ENCODE measurements at places on chromosomes 12 and 14. TPM values are rescaled to one million over a fixed set of nuclear protein-coding genes. Genes with fewer than 3 reads are reported as not detected.

The ASB2 gene
- total RNA-seq: 1.8 TPM

The CCDC91 gene
- total RNA-seq: 40.8 TPM

DNA sequence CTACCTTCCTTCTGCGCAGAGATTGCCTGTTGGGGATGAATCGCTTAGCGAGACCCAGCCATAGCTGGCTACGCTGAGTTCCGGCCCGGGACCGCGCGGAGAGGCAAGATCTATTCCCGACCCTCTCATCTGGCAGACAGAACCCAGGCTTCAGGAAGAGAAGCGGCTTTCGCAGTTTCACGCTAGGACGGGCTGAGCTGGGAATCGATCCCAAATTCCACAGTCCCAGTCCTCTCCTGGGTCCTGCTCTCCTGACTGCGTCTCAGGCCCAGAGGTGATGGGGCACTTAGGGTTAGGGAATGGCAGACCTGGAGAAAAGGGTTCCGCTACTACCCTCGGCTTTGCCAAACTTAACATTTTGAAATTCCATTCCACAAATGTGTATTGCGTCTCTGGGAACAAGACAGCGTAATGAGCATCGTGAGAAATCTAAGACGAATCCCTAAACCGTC lies 2.8 kb downstream of the PTPN21 start:
- DNase-seq: peak; percentile 19

The MYRFL gene
- 0.09 TPM for total RNA-seq

The ACSS3 gene
- 7.0 TPM for total RNA-seq

DNA sequence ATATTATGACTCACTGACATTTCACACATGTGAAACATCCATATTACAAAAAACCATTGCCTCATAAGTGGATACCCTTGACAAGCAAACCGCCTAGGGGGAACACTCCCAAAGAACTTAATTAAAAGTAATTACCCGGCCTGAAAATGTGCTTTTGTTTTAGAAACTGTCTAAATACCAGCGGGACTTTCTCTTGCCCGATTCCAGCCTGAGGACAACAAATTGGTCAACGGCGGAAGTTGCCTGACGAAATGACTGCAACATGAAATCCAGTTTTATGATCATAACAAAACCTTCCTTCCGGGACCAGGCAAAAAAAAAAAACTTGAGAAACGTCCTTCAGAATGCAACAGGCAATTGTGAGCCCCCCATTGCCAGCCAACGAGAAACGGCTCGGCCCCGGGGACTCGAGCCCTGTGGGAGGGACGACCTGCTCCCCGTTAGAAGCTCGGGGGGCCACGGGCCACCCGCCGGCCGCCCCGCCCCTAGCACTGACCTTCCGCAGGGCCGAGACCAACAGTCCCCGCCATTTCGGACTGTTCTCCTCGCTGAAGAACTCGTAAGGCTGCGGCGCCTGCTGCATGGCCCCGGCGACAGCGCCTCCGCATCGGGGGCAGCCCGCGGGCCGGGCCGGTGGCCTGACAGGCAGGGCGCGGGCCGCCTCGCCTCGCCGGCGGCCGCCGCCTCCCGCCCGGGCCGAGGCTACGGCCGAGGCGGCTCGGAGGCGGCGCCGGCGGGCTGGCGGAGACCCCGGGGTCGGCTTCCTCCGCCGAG lies 490 bp downstream of the SOS2 start:
- DNase-seq: peak; percentile 56

DNA sequence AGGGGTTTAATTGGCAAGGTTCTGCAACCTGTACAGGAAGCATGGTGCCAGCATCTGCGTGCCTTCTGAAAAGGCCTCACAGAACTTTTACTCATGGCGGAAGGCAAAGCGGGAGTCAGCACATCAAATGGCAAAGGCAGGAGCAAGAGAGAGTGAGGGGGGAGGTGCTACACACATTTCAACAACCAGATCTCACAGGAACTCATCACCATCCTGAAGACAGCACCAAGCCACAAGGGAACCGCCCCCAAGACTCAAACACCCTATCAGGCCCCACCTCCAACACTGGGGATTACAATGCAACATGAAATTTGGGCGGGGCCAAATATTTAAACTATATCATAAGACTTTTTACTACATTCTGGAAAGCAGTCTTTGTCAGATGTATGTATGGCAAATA lies 38.0 kb upstream of the FKBP4 start:
- no peak for DNase-seq

- peak; percentile 95 for DNase-seq
Observed at GRCh38 chr14:69191340-69192111, at the start of gene EXD2. EXD2 (plus strand) TSS chr14:69191498; CDS start chr14:69209471, 17,973 bp downstream.

DNA sequence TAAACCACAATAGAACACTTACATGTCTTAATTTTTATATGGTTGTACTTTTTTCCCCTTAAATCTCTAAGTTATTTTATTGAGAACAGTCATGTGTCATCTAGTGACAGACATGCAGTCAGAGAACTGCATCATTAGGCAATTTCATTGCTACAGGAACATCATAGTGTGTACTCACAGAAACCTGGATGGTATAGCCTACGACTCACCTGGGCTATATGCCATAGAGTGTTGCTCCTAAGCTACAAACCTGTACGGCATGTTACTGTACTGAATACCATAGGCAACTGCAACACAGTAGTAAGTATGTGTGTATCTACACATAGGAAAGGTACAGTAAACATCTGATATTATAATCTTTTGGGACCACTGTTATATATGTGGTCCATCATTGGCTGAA lies 557.6 kb downstream of the PRKD1 start:
- DNase-seq: no peak

DNA sequence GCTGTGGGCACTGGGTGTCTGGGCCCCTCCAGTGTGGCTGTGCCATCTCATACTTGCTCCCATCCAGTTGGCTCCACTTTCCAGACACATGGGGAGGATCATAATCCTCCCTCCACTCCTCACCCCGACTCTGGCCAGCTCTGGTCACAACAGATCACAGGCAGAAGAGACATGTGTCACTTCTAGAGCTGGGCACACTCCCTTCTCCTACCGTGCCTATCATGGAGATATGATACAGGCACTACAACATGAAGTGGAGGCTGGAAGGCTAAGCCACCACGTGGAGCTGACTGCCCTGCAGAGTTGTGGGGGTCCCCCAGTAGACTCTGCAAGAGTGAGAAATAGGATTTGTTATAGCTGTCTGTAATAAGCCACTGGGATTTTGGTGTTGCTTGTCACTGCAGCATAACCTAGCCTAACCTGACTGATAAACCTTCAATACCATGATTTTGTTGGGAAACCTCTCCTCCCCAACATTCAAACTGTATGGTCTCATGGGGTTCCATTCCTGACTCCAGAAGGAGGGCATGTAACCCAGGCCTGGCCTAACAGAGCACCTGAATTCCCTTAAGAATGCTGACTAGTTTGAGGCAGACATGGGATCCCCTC lies 20.0 kb downstream of the NT5DC3 start:
- no peak for DNase-seq

The RFLNA gene
- total RNA-seq: 63.9 TPM

DNA sequence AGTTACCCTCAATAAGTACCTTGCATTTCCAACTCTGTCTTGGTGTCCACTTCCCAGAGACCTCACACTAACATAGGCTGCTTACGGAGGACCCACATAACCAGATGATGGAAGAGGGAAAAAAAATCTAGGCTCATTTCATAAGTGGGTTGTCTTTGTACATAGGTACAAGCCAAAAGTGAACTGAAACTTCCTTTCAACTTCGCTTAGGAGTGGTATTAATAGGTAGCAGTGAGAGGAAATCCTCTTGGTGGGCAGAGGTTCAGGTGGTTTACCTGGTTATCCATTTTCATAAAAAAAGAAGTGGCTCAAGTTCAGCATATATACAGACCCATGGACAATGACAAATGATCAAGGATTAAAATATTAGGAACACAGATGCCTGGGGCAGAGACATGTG lies 35.8 kb upstream of the RNU6-7 start:
- DNase-seq: no peak

- no peak for DNase-seq
Observed at GRCh38 chr14:57812741-57813140, 53.2 kb downstream of the SLC35F4 start.

The WIF1 gene
- total RNA-seq: 0.29 TPM

All from Daoy (cell line).